ENCODE measurements at places on chromosomes 6 and 20. TPM values are rescaled to one million over a fixed set of nuclear protein-coding genes. Genes with fewer than 3 reads are reported as not detected.

- no peak for DNase-seq
Measured at GRCh38 chr20:14355791-14356190, 18.4 kb upstream of the FLRT3 start.

DNA sequence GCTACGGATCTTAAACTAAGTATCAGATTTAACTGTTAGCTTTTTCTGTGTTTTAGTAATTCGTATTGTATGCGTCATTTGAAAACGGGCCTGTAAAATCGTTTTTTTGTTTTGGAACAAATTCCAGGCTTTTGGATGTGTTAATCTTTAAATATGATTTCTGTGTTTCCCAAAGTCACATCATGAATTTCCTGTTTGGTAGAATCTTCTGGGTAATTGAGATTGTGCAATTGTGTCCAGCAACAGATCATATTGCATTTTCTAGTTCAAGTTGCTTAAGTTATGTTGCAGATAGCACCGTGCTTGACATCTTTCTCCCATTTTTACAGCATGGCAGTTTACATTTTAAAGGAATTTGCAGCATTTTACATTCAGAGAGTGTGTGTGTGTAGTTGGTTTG, 1.9 kb downstream of the MAPK14 start:
- DNase-seq, result no peak

DNA sequence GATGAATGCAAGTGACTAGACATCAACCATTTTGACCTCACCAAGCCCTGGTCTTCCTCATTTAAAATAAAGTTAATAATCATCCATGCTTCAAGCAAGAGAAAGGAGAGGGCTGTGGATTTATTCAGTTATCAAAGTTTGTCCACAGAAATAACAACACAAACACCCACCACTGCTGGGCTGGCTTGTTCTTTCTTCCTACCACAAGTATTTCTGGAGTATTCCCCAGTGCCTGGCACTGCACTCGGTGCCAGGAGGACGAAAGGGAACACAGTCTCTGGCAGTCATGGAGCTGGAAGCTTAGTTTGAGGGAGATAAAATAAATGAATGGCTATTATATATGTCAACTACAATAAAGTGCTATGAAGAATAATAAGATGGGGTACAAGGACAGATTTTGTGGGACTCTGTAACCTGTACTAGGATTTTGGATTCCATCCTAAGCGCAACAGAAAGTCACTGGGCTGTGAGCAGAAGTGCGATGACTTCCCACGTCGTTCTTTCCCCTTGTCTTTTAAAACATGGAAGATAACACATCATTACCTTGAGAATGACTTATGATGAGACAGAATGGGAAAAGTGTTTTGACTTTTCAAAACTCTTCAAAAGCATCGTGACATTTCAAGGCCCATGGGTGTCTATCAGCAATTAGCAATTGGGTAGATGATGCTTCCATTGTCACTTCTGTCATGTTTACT, 74.5 kb upstream of the TRAF3IP2 start:
- no peak for DNase-seq

GRCh38 chr6:88953550-88954386, 9.7 kb downstream of the RNGTT start:
- DNase-seq, result no peak

DNA sequence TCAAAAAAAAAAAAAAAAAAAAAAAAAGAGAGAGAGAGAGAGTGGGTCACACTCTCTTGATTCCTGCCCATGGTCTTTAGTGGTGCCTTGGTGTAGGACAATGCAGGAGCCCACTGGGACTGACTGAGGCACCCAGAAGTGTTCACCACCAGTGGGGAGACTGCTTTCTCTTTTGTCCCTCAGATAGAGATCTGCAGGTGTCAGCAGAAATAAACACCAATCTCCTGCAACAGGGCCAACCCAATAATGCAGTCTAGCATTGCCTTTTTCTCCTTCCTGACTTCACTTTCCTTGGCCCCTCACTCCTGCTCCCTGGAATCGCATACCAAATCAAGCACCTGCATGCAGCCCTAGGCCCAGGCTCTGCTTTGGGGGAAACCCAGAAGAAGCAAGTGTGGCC, 39.0 kb upstream of the CCDC28A start:
- no peak for DNase-seq

DNA sequence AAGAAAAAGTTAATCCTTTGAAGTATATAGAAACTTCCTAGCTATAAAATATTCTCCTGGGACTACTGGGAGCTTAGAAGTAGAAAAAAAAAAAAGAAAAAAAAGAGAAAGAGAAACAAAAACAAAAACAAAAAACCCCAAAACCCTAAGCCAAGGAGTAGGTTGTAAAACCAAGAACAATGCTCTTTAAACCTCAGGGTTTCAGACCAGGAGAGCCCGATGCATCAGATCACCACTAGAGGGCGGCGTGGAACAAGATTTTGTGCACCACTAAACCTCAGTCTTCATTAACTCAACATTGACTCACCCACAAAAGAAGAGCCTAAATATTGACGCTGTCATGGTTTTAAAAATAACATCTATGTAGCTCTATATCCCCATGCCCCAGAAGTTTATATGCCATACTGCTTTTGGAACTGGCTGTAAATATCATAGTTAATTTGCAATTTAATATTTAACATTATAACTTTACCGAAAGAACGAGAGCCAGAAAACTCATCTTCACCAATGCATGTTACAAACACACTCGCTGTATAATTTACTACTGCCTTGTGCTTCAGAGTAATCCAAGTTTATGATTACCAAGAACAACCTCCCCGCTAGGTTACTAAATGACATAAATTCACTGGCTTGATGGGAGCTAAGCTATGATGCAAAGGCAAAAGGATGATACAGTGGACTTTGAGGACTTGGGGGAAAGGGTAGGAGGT, 19.2 kb downstream of the MCUR1 start:
- peak; percentile 88 for DNase-seq

BPIFB4 gene
- total RNA-seq, result not detected

RIMS1 gene
- 3.9 TPM for total RNA-seq

BAK1 gene
- total RNA-seq, result 11.2 TPM

All from pancreas (tissue), 10 donors.